Occipital lobe (tissue), 3 donors: ENCODE measurements at places on chromosomes 6 and 20.

DNA sequence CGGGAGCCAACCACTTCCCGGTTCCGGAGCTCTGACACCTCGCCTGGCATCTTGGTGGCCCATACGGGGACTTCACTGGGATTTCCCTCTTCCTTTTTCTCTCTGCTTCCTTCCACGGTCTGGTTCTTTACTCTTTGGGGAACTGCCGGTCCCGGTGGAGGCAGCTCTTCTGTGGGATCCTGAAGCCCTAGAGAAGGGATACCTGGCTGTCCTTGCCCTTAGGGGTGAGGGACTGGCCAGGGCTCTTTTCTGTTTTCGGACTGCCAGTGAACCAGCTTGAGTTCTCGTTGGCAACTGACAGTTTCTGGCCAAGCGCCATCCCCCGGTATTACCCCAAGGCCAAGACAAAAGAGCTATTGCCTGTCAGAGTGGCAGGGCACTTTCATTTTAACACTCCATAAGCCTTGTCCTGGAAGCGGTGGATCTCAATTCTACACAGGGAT is 880 bp upstream of the CPXM1 start:
- DNase-seq: no peak

GRCh38 chr6:17703256-17703694 is 3.5 kb downstream of the NUP153 start:
- DNase-seq: no peak

- DNase-seq: no peak
Measured at GRCh38 chr6:129704708-129705107, 5.3 kb downstream of the ARHGAP18 start.

GRCh38 chr6:125926711-125927110 is 29.9 kb upstream of the HINT3 start:
- no peak for DNase-seq

- DNase-seq: no peak
Measured at GRCh38 chr6:106133040-106133439, 46.9 kb downstream of the PRDM1 start.

DNA sequence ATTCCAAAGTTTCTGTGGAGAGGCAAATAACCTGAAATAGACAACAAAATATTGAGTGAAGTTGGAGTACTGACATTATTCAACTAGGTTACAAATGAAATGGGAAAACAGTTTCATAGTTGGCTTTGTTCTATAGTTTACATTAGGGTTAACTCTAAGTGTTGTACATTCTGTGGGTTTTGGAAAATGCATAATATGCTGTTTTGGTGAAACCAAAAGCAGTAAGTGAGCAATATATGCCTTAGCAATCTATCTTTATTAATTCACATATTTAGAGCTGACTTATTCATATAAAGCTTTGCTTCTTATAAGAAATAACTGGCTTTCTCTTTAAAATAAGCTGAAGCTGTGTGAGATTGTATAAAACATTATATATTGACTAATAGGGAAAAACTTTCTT is 157.5 kb upstream of the AHI1 start:
- no peak for DNase-seq

DNA sequence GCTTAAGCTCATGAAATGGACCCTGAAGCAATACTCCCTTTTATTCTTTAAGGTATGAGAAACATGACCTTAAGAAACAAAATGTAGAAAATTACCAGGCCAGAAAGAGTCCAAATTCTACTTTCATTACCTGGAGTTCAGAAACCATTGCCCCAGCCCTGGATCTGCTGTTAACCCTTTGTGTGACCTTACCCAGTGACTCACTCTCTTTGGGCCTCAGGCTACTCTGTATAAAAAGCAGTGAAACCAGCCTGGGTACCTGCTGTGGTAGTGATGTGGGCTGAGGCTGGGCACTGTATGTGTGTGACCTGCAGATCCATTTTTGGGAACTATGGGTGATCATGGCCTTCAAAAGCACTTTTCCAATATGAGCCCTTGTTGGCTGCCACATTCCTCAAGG is 47.2 kb downstream of the SLC9A8 start:
- DNase-seq: no peak

GRCh38 chr20:44288252-44288651 is 22.8 kb downstream of the FITM2 start:
- no peak for DNase-seq

GRCh38 chr6:169224185-169224695 is 29.4 kb downstream of the THBS2 start:
- no peak for DNase-seq

DNA sequence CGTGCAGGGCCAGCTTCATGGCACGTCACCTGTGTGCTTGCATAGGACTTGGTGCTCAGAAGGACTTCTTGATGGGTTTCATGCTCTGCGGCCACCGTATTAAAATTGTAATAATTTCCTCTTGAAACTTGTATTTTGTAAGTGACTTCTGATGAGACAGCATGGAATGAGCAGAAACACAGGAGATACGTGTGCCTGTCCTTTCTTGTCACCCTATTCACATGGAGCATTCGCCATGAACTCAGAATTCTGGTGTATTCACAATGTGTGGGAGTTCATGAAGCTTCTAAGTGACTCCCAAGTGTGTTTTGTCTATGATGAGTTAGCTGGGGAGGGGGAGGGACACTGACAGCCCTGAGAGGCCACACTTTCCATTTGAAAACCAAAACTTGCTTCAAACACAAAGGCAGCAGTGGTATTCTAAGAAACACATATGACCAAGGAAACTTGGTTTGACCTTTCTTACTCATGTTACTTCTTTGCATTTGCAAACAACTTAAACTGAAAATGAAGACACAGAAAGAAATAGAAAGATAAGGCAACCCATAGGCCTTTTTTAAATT is 92.1 kb upstream of the NEDD9 start:
- no peak for DNase-seq

DNA sequence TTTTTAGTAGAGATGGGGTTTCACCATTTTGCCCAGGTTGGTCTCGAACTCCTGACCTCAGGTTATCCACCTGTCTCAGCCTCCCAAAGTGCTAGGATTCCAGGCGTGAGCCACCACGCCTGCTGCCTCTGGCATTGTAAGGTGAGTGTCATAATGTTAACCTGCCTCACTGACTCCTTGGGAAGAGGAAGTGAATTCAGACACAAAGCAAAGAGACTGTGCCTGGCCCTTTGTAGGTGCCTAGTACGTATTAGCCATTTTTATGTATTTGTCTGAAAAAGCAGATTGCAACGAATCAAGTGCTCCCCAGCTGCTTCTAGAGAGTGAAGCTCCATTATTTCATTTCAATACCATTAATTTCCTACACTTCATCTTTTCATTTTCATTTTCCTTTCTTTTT is 260.5 kb downstream of the SAMD5 start:
- DNase-seq: no peak

GRCh38 chr6:35363293-35363750 is 21.0 kb downstream of the PPARD start:
- DNase-seq: no peak

- DNase-seq: no peak
Measured at GRCh38 chr20:35279040-35279439, 1.1 kb upstream of the MMP24OS start.

DNA sequence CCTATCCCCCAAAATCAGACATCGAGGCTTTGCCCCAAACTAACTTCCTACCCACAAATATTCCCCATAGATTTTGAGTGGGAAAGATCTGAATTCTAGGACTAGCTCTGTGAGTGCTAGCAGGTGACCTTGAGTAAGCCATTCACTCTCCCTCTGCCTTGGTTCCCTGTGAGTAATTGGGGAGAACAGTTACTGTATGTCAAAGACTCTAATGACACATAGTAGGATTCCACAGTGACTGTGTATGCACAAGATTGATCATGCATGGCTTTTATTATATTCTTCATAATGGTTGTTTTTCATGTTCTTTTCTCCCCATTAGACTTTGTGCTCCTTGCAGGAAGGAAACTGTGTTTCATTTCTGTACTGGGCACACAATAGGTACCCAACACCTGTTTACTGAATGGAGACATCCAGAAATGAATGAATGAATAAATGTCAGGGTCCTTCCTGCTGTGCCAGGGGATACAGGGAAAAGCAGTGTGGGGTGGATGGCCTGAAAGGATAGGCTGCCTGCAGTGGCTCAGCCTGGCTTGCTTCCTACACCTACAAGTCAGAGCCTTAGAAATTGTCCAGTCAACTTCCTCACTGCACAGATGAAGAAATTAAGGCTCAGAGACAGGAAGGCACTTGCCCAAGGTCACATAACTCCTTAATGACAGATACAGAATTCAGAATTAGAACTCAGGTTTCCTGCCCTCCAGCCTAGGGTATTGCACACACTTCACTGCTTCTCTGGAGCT is 901 bp upstream of the TMEM151B start:
- no peak for DNase-seq

- DNase-seq: no peak
Measured at GRCh38 chr6:167663784-167664443, 162.8 kb upstream of the AFDN start.

GRCh38 chr6:79922018-79922417 is 25.3 kb downstream of the ELOVL4 start:
- no peak for DNase-seq

GRCh38 chr20:18011951-18012645 is 43.3 kb downstream of the MGME1 start:
- no peak for DNase-seq

GRCh38 chr6:77231438-77232305 is 231.6 kb downstream of the HTR1B start:
- no peak for DNase-seq

GRCh38 chr20:59939052-59939878 is 840 bp downstream of the PPP1R3D start:
- no peak for DNase-seq

DNA sequence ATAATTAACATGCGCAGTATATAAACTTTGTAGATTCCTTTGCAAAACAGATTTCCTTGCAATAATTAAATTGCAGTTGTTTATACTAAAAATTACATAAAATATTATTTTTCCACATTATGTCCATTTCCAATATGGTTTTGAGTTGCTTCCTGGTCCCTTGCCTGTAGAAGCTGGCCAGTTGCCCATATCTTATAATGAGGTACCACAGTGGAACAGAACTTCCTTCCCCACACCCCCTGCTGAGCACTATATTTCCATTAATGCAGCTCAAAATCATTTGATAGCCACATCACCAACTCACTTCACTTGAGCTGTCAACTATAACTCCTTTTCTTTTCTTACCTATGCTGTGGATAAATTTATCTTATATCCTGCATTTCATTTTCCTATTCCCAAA is 194.6 kb downstream of the DST start:
- DNase-seq: no peak

- no peak for DNase-seq
Measured at GRCh38 chr20:11880680-11881079, 37.0 kb upstream of the BTBD3 start.

- DNase-seq: no peak
Measured at GRCh38 chr6:137793805-137794515, 73.1 kb upstream of the TNFAIP3 start.

DNA sequence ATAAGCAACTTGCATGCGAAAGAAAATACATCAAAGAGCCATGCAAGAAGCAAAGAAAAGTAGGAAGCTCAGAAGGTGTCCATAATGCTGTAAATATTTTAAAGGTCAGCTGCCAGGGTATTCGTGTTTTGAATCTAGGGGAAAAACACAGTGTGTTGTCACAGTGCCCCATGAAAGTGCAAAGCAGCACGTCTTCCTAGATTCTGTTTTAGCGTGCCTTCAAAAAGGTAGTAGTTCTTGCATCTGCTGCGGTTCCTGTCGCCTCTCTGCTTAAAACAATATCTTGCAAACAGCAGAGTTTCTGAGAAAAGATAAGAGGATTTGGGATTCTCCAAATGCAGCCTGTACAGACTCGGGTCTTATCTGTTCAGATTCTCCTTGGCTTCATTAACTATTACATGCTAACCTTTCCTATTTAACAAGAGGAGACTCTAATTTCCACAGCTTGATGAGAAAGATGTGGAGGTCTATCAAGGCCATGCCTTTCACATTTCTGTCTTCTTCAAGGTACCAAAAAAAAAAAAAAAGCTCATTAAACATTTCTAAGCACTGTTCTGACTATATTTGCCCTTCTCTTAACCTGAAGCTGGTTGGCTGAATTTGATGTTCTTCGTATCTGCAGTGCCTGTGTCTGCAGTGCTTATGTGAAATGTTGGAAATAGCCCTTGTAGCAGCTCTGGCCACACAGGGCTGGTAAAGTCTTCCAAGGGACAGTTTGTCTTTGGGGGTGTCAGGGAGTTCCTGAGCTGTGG is 297.5 kb downstream of the ADGB start:
- DNase-seq: no peak

GRCh38 chr20:13105039-13105438 is 96.3 kb downstream of the SPTLC3 start:
- no peak for DNase-seq

GRCh38 chr6:44858998-44859397 is 469.1 kb upstream of the RUNX2 start:
- DNase-seq: no peak

- no peak for DNase-seq
Measured at GRCh38 chr6:35801148-35801547, 4.0 kb upstream of the LHFPL5 start.

- DNase-seq: no peak
Measured at GRCh38 chr6:26543953-26544352, 5.8 kb downstream of the HMGN4 start.

DNA sequence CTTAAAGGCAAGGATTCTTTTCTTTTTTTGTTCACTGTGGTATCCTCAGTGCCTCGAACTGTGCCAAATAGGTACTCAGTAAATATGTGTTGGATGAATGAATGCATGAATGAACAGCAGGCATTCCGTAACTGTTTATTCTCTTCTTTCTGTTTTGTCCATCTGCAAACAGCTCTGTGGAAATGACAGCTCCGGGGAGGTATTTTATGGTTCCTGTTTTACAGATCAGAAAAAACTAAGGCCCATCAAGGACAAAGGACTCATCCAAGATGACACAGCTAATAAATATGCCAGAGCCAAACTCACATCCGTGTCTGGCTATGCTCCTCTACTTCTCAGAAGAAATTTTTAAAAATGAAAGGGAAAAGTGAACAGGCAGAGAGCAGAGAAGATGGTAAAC is 21.0 kb downstream of the JPH2 start:
- no peak for DNase-seq

DNA sequence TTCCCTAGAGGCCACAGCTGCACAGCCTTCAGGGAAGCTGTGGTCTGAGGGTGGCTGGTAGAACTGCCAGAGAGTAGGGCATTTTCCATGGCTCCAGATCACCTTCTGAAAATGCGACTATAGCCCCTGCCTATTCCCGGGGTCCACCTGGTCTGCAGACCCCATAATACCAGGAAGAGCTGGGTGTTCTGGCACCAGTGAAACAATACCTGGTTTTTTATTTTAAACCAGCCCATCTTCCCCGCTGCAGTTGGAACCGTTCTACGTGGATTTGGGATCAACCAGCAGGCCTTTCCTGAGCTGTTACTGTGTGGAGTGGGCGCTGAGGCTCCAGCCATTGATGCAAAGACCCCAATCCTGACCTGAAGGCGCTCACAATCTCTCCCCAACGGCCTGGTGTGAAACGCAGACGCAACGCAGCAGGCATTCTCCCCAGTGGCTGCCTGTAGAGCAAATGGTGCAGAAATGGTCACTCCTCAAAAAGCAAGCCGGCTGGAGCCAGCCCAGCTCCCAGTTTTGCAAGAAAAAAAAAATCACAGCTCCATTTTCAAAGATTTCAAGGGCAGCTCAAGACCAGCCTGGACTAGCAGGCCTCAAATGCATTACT is 11.3 kb downstream of the NPEPL1 start:
- DNase-seq: no peak
